Globus pallidus (tissue), 1 donor: ENCODE measurements at places on chromosomes 4 and X.
A peak's percentile ranks its signal among the peaks of the same experiment; 100 is the strongest.

GRCh38 chr4:54607521-54607920, 50.2 kb upstream of the KIT start:
- DNase-seq, result no peak

- no peak for DNase-seq
Observed at GRCh38 chrX:17617806-17618205, 119.5 kb upstream of the SCML1 start.

- DNase-seq, result no peak
Observed at GRCh38 chr4:4969298-4969697, 50.0 kb downstream of the CYTL1 start.

GRCh38 chr4:105546086-105546485, 6.3 kb upstream of the ARHGEF38 start:
- peak; percentile 16 for DNase-seq

- no peak for DNase-seq
Observed at GRCh38 chr4:158836828-158837449, 68.1 kb downstream of the FNIP2 start.

DNA sequence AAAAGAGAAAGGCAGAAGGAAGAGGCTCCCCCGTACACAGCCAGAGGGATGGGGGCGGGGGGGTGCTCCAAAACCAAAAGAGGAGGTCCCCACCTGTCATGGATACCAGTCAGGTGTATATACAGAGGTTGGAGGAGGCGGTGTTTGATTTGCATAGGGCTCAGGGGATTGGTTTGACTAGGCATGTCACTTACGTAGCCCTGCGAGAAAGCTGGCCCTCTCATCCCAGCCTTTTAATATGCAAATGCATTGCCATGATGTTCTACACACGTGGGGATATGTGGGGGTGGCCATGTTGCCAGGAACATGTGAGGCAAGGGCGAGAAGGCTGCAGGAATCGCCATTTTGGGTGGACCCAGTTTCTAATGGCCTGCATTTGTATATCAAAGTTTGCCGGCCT, 38.6 kb downstream of the TMEM150C start:
- no peak for DNase-seq

- DNase-seq, result no peak
Observed at GRCh38 chr4:87589531-87589930, 18.8 kb upstream of the DSPP start.

GRCh38 chr4:165763640-165764039, 109.4 kb upstream of the TLL1 start:
- DNase-seq, result no peak

DNA sequence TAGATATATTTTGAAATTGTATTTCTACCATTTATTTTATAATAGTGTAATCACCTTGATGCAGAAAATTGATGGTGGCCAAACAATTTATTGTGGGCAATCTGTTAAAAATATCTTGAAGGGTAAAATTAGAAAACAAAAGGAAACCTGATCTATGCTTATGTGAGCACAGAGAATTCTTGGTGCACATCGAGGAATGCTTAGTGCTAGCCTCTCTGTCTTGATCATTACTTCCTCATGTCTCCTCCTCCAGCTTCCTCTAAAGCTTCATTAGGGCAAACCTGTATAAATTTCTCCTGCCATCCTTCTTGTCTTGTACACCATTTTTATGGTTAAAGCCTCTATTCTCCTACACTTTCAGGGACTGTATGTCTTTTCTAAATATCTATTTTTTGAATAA, 725.8 kb downstream of the RAPGEF2 start:
- no peak for DNase-seq

DNA sequence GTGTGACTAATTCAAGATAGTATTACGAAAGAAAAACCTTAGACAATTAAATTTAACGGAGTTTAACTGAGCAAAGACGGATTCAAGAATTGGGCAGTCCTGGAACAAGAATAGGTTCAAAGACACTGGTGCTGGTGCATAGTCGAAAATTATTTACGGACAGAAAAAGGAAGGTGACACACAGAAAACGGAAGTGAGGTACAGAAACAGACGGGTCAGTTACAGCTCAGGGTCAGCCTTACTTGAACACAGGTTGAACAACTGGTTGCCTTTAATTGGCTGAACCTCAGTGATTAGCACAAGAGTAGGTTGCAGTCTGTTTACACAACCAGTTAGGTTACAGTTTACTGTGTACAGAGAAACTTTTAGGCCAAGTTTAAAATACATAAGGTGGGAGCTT, 31.5 kb downstream of the KLHL8 start:
- DNase-seq, result no peak

DNA sequence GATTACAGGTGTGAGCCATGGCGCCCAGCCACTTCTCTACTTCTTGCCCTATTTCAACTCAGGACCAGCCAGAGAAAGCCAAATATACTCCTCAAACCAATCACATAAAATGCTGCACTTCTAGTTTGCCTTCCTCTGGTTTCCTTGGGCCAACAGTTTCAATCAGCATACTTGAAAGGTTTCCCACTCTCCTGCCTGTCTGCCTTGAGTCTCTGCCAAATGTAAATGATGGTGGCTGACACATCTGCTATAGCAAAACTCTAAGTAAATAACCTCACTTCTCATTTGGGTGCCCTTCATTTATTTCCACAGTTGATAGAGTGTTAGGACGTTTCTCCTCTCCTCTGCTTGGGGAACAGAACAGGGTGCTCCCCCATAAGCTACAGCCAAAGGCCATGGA, 36.4 kb upstream of the PPA2 start:
- no peak for DNase-seq
